ENCODE measurements at places on chromosomes 13 and 19.

DNA sequence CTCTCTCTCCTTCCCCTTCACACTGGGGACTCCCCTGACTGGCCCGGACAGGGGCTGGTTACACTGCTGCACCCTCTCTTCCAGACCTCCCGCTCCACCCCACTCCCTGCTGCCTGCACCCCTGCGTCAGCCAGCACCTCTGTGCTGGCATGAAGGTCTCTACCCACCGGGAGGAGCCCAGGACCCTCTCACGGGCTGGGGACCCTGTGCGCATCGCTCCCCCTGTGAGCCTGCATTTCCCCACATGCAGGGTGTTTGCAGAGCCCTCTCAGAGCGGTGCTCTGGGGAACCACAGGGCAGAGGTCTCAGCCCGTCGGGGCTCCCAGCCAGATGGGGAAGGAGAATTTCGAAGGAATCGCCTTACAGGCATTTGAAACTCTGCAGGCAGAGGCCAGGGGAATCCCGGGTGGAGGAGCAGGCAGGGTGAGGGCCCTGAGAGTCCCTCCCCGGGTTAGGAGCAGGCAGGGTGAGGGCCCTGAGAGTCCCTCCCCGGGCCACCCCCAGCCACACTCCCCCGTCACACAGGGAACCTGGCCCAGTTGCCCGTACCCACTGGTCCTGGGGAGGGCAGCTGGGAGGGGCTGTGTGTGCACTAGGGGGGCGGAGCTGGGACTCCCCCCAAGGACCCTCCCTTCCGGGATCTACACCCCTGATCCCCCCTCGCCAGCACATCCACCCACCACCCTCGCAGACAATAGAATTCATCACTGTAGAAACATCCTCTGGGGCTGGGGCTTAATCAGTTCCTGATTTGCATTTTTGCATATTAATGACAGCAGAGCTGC, 16.3 kb upstream of the TCF3 start:
- DNase-seq, result no peak

- DNase-seq, result no peak
Observed at GRCh38 chr13:45481688-45482087, 16.9 kb downstream of the COG3 start.

- no peak for DNase-seq
Observed at GRCh38 chr19:2574478-2574931, 98.6 kb downstream of the GADD45B start.

GRCh38 chr19:18905513-18906236, 9.7 kb upstream of the CERS1 start:
- DNase-seq, result no peak

DNA sequence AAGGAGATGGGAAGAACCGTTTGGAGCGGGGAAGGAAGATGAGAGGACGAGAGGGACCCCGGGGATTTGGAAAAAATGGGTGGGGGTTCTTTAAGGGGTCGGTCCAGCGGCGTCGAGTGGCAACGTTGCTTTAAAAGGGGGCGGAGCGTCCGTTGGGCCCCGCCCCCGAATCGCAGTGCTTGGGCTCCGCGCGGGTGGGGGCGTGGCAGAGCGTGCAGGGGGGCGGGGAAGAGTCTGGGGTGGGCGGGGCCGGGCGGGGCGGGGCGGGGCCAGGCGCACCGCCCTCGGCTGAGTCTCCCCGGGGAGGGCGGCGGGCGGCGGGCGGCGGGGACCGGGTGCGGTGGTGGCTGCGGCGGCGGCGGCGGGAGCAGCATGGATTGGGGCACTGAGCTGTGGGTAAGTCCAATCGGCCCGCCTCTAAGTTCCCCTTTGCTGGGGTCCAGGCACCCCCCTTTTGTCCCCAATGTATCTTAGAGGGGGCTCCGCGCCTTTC, at the start of gene TRIP10:
TSS of gene TRIP10 (plus strand) at position 291 of the 493 bp plus-strand sequence. CDS start at position 373, 82 bp downstream.
- peak; percentile 70 for DNase-seq

GRCh38 chr19:21584537-21584936, 79.1 kb downstream of the ZNF429 start:
- no peak for DNase-seq

GRCh38 chr19:4597975-4598671, 38.6 kb upstream of the SEMA6B start:
- no peak for DNase-seq
